ENCODE measurements at places on chromosomes 6 and 20.

DNA sequence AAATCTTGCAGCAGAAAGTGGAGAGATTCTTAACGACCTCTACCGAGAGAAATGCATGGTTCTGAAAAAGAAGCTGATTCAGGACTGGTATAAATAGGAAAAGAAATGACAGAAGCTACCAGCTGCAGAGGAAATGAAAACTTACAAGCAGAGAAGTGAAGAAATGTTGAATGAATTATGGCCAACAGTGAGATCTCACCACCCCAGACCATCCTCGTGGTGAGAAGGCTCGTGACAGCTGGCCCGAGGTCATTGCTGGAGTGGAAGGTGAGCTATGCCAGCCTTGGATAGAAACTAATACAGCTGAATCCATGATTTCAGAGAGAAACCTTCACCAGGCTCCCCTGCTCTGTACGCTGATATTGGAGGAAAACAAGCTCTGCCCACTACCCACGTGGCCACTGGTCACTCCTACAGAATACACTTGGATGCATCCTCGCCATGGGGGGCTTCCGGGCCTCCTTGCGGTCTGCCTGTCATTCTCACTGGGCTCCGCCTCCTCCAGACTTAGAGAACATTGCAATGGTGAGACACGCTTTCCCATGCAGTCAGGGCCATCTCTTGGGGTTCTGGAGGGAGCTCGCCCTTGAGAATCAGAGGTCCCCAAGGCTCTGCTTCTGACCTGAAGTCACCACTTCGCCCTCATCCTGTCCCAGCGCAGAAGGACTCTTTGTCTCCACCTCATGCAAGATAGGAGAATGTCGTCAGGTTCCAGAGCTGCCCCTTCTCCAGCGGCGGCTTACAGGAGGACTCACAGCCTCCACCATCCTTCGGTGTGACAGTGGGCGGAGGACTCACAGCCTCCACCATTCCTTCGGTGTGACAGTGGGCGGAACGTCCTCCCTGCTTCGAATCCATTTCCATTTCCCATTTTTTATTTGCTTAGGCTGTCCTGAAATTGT, 10.6 kb upstream of the TUBB2B start:
- peak; percentile 26 for DNase-seq

DNA sequence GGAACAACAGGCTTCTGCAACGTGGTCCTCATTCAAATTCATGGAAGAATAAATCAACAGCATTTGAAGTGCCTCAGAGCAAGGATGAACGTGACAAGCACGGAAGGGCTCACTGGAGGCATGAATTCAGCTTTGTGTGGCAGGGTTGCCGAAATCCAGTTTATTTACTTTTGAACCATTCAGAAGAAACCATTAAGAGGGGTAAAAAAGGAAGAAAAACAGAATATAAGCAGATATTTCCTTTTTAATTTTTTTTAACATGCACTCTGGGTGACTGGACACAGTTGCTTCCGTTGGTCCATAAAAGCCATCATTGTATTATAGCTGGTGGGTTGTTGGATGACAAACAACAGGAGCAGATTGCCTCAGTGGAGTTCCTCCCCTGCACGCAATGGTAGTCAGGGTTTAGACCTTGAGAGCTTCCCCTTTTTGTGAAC, 17.3 kb upstream of the SNRPB2 start:
- DNase-seq: no peak

DNA sequence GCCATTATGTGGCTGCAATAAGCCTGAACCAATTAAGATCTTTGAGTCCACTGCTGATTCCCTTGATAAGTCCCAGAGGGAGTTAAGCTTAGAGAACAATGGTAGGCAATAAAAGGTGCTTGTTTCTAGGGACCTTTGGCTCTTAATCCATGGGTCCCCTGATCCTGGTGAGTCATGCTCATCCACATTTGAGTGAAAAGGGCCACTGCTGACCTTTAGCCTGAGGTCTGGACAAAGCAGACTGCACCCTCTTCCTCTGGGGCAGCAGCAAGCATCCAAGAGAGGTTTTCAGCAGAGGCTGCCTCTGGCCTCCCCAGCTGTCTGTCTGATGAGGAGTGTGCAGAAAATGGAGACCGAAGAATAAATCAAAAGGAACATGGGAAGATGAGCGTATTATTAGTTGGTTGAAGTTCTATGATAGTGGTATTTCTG, 16.1 kb upstream of the SCGN start:
- no peak for DNase-seq

- no peak for DNase-seq
Measured at GRCh38 chr20:19114410-19114809, 98.0 kb upstream of the SLC24A3 start.

- DNase-seq: no peak
Measured at GRCh38 chr6:20565342-20565741, 31.1 kb downstream of the CDKAL1 start.

- peak; percentile 32 for DNase-seq
Measured at GRCh38 chr20:46767127-46767761, 57.8 kb downstream of the SLC2A10 start.

GRCh38 chr6:22152841-22153240, 144.0 kb downstream of the PRL start:
- no peak for DNase-seq

GRCh38 chr6:45631396-45631795, 253.7 kb upstream of the SUPT3H start:
- DNase-seq: peak; percentile 70

- DNase-seq: no peak
Measured at GRCh38 chr6:53761036-53761435, 33.8 kb upstream of the LRRC1 start.

DNA sequence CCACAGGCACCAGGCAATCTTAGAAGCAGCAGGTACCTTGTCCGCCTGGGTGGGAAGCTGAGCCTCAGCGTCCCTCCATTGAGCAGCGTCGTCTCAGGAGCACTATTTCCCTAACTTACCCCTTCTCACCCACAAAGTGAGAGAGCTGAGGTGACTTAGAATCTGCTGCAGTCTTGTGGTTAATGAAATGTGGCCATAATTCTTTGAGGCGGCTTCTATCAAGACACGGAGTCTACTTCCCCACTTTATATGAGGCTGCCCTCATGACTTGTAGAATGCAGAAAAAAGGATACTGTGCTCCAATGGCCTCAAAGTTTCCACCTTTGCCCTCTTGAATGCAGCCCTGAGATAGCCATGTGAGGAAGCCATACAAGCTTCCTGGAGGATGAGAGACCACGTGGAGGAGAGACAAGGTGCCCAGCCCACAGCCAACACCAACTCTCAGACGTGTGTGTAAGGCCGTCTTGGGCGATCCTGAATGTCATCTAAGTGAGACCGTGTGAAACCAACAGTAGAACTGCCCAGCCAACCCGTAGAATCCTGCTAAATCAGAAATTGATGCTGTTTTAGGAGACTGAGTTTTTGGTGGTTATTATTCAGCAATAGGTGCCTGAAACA, 9.1 kb upstream of the TAGAP start:
- no peak for DNase-seq

DNA sequence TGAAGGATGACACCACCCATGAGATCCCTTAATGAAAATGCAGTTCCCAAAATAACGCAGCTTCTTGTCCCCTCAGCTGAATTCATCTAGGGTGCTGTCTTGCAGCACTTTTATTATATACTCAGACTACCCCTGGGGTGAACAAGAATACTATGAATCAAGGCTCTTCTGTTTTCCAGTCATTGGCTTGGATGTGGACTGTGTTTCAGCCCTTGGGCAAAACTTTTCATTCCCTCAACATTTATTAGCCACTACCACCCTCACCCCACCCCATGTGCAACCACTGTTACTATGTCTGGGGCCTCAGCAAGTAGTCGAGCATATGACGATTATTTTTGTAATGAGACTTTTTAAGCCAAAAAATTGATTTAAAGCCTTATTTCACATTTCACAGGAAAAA, 319.2 kb upstream of the PLN start:
- no peak for DNase-seq

DNA sequence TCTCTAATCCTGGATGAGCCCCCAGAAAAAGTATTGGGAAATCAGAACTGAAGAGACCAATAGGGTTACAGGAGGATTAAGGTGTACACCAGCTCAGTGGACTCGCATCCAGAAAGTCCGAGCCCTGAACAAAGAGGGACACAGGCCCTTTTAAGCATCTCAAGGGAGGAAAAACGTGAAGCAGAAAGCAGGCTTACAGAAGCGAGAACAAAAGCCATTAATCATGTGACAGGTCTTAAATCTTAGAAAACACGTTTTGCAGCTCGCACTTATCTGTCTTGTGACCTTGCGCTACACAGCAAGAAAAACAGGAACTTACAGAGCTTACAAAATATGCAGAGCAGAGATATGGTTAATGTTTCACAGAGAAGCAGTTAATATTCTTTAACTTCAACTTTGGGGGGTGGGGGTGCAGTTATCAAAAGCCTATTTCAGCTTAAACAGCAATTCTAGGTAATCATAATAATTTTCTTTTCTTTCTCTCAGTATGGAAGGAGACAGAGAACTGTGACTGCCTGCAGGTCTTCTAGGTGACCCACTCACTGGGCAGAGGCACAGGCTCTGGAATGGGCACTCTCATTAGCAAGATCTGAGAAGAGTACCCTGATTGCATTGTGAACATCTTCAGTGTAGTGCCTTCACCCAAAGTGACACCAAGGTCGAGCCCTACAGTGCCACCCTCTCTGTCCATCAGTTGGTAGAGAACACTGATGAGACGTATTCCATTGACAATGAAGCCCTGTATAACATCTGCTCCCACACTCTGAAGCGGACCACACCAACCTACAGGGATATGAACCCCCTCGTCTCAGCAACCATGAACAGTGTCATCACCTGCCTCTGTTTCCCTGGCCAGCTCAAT, 65.0 kb upstream of the MOCS1 start:
- no peak for DNase-seq

DNA sequence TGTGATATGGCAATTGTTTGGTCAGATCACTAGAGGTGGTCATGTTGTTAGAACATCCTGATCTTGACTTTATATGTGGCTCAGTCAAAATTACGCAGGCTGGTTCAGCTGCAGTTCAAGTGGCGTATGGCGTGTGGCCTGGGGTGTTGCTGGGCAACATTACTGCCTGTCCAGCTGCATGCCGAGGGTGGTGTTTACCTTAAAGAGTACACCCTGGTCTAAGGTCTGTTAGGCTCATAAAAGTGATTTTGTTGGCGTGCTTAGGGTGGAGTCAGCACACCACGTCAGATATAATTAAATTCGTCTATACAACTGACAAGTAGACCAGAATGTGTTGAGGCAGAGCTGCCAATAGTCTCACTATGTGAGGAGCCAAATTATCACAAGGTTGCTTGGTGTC, 55.6 kb upstream of the NEDD9 start:
- DNase-seq: no peak

DNA sequence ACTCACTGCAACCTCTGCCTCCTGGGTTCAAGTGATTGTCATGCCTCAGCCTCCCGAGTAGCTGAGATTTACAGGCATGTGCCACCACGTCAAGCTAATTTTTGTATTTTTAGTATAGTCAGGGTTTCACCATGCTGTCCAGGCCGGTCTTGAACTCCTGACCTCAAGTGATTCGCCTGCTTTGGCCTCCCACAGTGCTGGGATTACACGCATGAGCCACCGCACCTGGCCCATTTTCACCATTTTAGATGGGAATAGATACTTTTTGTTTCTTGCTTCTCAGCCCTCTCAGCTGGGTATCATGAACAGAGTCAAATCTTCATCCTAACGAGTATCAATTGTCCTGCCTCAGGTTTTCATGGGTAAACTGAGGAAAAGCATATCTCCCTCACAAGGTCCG, 235.0 kb downstream of the CDC5L start:
- DNase-seq: no peak

GRCh38 chr20:2794866-2795447, 5.5 kb downstream of the CPXM1 start:
- no peak for DNase-seq

GRCh38 chr6:9233226-9233625, 797.9 kb upstream of the SLC35B3 start:
- no peak for DNase-seq

GRCh38 chr6:86949771-86950170, 12.4 kb downstream of the HTR1E start:
- no peak for DNase-seq

DNA sequence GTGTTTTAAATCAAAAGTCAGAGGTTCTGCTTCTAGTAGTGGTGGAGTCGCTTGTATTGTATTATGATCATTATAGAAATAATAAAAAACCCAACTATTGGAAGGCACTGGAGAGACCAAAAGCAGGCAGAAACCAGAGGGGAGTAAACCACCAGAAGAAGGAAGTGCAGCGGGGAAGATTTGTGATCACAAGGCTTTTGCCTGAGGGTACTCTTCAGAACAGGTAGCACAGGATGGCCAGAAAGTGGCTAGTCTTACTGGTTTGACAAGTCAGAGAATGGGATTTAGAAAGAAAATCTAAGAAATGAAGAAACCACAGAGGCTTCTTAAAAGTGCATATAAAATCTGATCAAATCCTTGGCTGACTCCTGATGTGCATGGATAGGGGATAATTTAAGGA, 24.0 kb downstream of the MAPK13 start:
- no peak for DNase-seq

GRCh38 chr6:150934380-150934779, 68.9 kb downstream of the MTHFD1L start:
- DNase-seq: peak; percentile 95

GRCh38 chr6:3956054-3956453, 106.9 kb downstream of the FAM50B start:
- no peak for DNase-seq

DNA sequence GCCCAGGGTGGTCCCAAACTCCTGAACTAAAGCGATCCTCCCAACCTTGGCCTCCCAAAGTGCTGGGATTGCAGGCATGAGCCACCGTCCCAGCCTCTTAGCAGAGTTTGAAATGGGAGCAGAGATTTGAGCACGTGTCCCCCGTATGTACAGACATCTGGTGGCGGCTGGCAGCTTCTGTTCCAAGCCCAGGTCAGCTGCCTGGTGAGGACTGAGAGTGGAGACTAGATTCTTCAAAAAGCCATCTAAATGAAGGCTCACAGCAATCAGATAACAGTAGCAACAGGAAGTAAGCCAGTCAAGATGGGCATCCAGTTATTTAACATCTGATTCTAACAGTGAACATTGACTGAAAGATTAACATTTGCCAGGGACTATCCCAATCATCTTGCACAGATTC, 128.1 kb upstream of the AKAP12 start:
- no peak for DNase-seq

GRCh38 chr6:163707387-163708355, 293.2 kb downstream of the QKI start:
- no peak for DNase-seq

DNA sequence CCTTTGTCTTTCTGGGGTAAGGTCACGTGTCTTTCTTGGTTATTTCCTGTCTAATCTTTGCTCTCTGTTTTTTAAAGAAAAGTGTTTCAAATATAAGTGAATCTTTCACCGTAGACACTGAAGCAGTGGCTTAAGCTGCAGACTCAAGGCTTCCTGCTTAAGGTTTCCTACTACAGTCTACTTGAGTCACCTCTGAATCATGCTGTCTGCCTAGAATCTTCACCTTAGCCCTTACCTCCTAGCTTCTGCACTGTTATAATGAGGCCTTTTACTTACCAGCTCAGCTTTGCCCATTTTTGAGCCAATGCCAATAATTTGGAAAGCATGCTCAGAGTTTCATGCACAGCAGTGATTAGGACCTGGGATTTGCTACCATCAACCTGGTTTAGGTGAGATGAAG, 30.6 kb downstream of the ADGRF4 start:
- DNase-seq: no peak
